Stimulated activated CD4-positive, alpha-beta T cell treated with anti-CD3 and anti-CD28 coated beads, Interleukin-1b, Interleukin-23, amount 100 ng/mL, for 4 hours (primary cell): ENCODE measurements at places on chromosomes 4 and X.

- no peak for DNase-seq
Measured at GRCh38 chr4:7419961-7420660, 14.6 kb downstream of the PSAPL1 start.

- no peak for DNase-seq
Measured at GRCh38 chr4:166067915-166068314, 194.9 kb downstream of the TLL1 start.

- no peak for DNase-seq
Measured at GRCh38 chr4:128571747-128572146, 237.8 kb upstream of the JADE1 start.

GRCh38 chr4:153131596-153131995, 72.6 kb upstream of the TRIM2 start:
- DNase-seq, result no peak

GRCh38 chr4:69470561-69470960, 25.1 kb downstream of the UGT2B4 start:
- DNase-seq, result no peak

- no peak for DNase-seq
Measured at GRCh38 chr4:91448668-91449330, 855.0 kb upstream of the GRID2 start.

DNA sequence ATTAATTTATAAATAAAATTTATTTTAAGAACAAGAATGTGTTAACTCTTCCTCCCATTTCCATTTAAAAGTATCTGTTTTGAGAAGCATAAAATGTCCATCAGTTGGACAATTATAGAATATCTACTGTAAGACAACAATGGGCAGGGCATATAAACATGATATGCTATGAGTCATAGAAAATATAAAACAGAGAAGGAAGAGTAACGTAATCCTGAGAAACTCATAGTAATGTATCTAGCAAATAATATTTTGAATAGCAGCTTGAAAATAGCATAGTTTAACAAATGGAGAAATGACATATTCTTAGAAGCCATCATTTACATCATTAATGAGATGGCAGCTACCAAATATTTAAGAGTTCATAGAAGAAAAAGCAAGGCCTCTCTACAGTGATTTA, 820.3 kb upstream of the PCDH10 start:
- no peak for DNase-seq

DNA sequence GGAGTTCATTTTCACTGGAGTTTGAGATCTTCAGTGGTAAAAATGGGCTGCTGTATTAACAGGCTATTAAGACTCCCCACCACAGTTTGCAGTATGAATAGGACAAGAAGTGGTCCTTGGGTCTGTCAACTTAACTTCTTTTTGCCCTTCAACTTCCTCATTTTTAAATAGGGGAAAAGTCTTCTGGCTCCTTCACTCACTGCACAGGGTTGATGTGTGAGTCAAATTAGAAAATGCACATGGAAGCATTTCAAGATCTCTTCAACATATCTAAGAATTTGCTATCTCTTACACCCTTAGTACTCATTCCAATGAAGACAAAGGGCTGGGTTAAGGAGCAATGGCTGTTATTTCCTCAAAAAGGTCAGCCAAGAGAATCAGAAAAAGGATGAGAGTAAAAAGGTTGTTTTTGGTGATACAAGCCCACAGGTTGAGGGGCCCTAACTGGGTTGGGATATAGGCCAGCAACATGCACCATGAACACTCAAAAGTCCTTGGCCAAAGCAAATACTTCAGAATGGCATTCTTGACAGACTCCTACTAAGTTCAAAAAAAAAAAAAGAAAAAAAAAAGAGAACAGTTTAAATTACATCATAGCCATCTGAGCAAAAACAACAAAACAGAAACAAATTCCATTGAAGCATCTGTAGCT, 13.4 kb downstream of the PDE5A start:
- DNase-seq, result no peak

GRCh38 chr4:76585897-76586360, 150.9 kb downstream of the SHROOM3 start:
- peak; percentile 1 for DNase-seq

DNA sequence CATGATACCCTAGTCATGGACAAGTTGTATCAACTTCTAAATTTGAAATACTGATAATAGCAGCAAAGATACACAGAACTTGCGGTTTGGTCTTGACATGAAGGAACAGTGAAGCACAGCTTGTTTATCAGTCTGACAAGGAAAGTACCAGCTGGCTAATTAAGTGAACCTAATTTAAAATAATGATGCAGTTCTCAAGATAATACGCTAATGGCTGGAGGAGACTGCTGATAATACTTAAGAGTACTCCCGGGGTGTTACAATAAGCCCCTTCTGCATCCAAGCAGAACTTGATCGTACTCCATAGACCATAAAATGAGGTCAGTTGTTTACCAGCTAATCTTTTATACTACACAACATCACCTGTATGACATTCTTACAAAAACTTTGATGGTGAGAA, 697.5 kb downstream of the FSTL5 start:
- no peak for DNase-seq

- no peak for DNase-seq
Measured at GRCh38 chrX:10518073-10518472, 102.3 kb downstream of the MID1 start.

DNA sequence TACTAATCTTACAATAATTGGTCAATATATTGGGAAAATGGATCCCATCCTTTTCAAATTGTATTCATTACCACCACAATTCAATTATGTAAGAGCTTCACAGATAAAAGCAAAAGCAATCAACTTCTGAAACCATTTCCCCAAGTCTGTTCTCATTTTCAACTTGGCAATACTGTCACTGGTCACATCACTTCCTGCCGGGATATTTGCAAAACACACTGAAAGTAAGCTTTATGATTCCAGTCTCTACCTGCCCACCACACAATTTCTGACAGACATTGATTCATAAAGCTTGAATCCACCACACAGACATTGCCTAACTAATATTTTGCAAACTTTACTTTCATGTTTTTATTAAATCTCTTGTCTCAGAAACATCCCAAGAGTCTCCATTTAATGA, 53.6 kb downstream of the LIN54 start:
- no peak for DNase-seq

GRCh38 chr4:7424553-7425111, 10.1 kb downstream of the PSAPL1 start:
- no peak for DNase-seq

GRCh38 chr4:17605236-17605635, 9.2 kb upstream of the MED28 start:
- DNase-seq, result no peak

GRCh38 chr4:38268837-38269236, 308.6 kb downstream of the PTTG2 start:
- DNase-seq, result no peak

DNA sequence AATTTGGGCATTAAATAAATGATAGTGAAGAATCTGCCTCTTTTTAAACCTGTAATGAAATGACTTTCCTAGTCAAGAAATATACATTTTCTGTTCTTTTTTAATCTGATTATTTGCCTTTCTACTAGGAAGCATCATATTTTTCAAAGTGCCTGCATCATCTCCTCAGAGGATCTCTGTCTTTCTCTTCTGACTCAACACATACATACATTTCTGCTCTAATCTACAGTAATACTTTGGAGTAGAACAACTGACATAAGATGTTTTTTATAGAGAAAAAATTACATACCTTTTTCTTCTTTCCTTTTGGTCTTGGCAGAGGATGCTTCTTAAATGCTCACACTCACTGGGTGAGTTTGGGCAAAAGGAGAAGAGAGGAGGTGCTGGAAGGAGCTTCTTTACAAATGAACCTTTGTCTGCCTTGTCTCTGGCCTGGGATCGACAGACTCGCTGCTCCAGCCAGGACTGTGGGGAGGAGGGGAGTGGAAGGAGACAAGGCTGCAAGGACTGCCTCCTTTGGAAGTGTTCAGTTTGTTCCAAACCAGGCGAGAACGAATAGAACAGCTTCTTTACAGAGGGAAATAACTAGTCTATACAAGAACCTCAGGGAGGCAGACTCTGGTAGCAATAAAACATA, at the start of gene SCRG1:
Gene SCRG1 (minus strand): TSS at position 338 of the 637 bp plus-strand sequence. CDS start 7,702 bp downstream, outside the sequence.
- no peak for DNase-seq

DNA sequence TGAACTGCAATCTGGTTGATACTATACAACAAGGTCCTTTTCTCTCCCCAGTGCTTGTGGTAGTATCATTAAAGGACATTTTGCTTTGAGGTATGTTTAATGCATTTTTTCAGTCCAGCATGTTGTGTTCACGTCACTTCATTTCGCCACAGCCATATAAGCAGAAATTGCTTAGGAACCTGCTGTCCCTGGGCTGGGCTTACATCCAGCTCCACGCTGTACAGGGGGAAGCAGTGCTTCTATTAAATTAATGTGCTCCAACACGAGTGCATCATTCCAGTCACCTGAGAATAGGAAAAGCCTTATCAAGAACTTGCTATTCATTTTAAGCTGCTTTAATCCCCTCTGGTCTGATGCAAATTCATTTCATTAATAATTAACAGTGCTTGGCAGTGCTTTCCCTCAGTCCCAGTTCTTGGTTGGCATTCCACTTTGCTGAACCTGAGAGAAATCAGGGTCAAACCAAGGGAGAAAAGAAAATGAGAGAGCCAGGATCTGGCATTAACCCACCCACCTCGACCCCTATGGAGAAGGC, 47.4 kb upstream of the PTCHD1 start:
- DNase-seq, result no peak

GRCh38 chrX:8748855-8749254, 16.9 kb upstream of the ANOS1 start:
- no peak for DNase-seq

DNA sequence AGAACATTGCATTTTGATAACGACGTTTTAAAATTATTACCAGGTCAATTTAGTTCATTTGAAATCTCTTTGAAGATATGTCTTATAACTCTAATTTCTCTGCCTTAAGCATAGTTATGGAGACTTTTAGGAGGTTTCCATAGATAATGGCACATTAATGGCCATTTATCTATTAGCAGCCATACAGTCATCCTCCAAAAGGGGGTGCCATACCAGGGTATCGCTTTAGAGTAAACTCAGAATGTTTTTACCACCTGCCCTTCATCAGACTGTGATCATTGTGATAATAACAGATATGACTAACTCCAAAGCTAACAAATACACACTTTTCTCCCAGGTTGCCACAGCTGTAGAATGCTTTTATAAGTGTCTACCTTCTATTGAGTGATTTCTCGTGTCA, 461.5 kb downstream of the FSTL5 start:
- DNase-seq, result no peak

DNA sequence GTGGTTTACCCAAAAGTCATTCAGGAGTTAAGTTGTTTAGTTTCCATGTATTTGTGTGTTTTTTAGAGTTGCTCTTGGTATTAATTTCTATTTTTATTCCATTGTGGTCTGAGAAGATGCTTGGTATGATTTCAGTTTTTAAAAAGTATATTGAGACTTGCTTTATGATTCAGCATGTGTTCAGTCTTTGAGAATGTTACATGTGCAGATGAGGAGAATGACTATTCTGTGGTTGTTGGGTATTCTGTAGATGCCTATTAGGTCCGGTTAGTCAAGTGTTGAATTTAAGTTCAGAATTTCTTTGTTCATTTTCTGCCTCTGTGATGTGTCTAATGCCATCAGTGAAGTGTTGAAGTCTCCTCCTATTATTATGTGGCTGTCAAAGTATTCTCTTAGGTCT, 249.4 kb downstream of the ARHGAP10 start:
- DNase-seq, result no peak
